ENCODE measurements at places on chromosomes 7 and 10.

GRCh38 chr7:80974396-80975358, 55.8 kb upstream of the SEMA3C start:
- no peak for DNase-seq

DNA sequence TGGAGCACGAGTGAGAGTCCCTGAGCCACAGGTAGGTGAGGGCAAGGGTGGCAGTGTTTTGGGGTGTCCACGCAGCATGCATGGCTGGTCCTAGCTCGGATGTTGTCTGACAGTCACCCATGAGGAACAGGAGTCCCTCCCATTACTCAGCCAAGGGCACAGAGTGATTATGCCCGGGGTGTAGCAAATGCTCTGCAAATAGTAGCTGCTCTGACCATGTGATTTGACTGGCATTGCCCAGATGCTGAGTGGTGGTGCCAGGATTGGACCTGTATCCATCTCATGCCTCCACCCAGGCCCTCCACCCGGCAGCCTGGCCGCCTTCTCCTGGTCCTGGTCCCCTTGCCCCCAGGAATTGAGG, 150.8 kb downstream of the GRK5 start:
- DNase-seq: no peak

DNA sequence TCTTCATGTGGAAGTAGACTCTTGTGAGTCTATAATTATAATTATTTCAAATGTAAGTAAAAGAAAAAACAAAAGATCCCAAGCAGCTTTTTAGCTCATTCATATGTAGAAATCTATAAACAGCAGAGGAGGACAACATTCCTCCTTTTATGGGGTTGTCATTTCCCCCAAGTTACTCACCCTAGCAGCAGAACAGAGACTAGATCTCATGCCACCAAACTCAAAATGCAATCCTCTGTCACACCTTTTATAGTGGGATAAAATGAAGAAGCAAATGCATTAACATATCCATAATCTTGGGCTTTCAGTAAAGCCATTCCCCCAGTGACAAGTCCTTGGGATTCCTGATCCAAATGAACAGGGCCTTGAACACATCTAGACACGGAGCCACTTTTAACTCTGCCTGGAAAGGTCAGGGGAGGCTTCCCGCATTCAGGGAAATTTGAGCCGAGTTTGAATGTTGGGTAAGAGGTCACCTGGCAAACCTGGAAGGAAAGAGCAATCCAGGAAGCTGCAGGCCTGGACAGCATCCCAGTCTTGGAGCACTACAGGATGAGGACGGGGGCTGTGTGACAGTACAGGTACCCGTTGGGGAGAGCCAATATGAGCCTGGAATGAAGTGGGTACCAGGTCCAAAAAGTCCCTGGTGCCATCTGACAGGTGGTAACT, 76.4 kb downstream of the DOCK4 start:
- DNase-seq: peak; percentile 32

DNA sequence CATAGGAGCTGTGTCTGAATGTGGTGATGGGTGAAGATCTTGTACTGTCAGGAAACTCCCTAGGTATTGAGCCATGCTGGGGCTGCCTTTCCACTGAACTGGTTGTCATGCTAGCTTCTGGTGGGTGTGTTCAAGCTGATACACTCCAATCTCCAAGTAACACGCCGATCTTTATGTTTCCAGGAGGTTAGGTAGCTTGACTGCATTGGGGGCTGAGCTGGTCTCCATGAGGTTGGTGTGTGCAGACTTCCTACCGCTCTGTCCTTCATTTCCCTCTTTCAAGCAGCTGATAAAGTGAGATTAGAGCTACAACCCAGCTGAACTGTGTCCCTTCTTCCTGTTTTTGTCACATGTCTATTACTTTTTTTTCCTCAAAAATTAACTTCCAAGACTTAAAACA, 265.5 kb downstream of the ANKRD30A start:
- no peak for DNase-seq

DNA sequence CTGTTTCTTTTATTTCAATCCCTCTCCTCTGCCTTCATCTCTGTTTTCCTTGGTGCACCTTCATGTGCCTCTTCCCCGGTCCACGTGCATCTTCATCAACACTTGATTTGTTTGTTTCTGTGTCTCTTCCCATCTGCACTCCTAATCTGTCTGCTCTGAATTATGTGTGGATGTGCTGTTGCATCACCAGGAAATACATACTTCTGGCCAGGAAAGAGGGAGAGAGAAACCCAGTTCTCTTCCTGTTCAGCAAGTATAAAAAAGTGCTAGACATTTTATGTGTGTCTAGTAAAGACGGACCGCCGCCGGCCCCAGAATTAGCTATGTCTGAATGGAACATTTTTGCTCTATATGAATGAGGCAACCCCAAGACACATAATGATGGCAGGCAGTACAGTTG, 93.8 kb downstream of the CALD1 start:
- no peak for DNase-seq

DNA sequence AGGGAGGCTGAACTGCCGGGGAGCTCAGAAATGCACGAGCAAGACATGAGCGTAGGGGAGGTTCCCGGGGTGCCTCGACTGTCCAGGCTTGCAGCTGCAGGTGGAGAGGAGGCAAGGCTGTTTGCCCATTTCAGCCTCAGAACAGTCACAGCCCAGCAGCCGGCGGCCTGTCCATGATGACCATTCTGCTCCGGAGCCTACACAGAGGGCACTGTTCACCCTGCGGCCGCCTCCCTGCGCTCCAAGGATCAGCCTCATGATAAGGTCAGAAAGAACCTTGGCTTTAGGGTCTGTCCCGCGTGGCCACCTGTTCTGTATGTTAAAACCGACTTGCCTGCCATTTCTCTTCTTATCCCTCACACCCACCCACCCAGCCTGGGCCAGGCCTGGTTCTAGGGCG, 21.9 kb upstream of the CFAP46 start:
- DNase-seq: no peak

DNA sequence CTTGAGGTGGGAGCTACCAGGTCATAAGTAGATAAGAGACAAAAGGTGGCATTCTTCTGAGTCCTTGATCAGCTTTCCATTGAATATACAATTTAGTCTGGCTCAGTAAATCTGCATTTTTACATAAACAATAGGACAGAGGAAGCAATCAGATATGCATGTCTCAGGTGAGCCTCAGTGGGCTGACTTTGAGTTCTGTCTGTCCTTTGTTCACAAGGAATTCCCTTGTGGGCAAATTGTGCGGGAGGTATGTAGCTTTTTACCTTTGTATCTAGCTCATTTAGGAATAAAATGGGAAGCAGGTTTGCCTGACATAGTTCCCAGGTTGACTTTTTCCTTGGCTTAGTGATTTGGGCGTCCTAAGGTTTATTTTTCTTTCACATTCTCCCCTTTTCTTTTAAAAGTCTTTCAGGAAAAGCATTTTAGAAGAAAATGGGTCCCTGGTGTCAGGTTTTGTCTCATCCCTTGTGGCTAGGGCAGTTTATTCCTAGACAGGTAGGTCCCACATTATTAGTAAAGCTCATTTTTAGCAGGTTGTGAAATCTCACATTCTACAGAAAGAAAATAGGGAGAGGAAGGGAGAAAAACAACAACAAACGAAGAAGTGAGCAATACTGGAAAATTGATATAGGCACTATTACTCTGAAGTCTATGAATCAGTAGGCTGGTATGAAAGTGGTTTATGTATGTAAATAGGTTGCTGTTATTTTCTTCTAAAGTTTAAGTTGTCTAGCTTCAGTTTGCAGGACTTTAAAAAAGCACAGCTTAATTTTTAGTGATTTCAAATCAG, 16.5 kb downstream of the SPAM1 start:
- no peak for DNase-seq

DNA sequence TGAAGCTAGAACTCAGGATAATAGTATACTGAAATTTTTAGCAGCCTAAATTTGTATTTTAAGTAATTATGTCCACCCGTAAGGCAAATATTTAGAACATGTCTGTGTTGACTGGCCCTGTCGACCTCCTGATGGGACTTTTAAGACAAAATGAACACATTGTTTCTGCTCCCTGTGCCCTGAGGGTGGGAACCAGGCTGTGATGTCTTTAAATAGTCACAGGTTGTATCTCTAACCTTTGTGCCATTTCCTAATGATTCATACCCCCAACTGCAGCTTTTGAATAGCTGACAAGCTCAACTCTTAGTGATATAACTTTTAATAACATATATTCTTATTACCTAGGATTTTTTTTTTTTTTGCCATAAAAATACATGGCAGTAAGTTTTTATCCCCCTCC, 494.9 kb upstream of the AKR1E2 start:
- DNase-seq: no peak
